ENCODE measurements at places on chromosomes 12 and 14.

- no peak for DNase-seq
These were observed 102.2 kb downstream of the TMX1 start for GRCh38 chr14:51342226-51342625.

- DNase-seq: no peak
These were observed 233.8 kb downstream of the DACT1 start for GRCh38 chr14:58871573-58871972.

GRCh38 chr12:49030714-49031572 lies 12.4 kb upstream of the PRKAG1 start:
- DNase-seq: no peak

- no peak for DNase-seq
These were observed 1014.1 kb downstream of the TMTC2 start for GRCh38 chr12:83700838-83701237.

- no peak for DNase-seq
These were observed 16.4 kb upstream of the LMO3 start for GRCh38 chr12:16622338-16622737.

GRCh38 chr14:51472881-51473280 lies 178.8 kb upstream of the FRMD6 start:
- DNase-seq: no peak

GRCh38 chr14:69242311-69243224 lies 17.4 kb upstream of the GALNT16 start:
- peak; percentile 63 for DNase-seq

DNA sequence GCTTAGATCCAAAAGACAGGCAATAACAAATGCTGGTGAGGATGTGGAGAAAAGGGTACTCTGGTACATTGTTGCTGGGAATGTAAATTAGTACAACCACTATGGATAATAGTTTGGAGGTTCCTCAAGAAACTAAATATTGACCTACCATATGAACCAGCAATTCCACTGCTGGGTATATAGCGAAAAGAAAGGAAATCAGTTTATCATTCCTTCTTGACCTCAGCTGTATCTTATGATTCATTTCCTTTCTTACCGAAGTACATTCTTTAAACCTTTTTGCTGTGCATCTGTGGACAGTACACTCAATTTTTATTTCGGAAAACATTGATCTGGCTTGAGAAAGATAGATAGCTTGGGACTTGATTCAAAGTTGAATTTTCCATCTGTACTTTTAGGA lies 183.2 kb upstream of the LRFN5 start:
- DNase-seq: no peak

- no peak for DNase-seq
These were observed 210.1 kb downstream of the RGS6 start for GRCh38 chr14:72142328-72142727.

- no peak for DNase-seq
These were observed 253.7 kb downstream of the SLC6A15 start for GRCh38 chr12:84658877-84659276.

DNA sequence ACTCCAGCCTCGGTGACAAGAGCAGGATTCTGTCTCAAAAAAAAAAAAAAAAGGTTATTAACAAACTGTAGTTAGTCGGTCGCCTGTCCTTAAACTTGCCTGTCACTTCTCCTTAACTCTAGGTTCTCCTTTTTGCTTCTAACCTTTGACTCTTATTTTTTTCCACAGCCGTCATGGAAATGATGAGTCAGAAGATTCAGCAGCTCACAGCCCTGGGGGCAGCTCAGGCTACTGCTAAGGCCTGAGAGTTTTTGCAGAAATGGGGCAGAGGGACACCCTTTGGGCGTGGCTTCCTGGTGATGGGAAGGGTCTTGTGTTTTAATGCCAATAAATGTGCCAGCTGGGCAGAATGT lies 418 bp upstream of the MYG1 start:
- no peak for DNase-seq

- DNase-seq: no peak
These were observed 321.5 kb downstream of the PCNX1 start for GRCh38 chr14:71228711-71229110.

DNA sequence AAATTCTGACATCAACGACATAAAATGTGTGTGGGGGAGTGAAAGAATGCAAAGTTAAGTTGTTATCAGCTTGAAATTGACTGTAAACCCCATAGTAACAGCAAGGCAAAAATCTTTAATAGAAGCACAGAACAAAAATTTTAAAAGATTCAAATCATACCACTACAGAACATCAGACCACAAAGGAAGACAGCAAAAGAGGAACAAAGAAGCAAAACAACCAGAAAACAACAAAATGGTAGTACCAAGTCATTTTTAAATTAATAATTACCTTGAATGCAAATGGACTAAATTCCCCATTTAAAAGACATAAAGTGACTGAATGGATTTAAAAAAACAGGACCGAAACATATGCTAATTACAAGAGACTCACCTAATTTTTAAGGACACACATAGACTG lies 31.3 kb downstream of the A2M start:
- DNase-seq: no peak

DNA sequence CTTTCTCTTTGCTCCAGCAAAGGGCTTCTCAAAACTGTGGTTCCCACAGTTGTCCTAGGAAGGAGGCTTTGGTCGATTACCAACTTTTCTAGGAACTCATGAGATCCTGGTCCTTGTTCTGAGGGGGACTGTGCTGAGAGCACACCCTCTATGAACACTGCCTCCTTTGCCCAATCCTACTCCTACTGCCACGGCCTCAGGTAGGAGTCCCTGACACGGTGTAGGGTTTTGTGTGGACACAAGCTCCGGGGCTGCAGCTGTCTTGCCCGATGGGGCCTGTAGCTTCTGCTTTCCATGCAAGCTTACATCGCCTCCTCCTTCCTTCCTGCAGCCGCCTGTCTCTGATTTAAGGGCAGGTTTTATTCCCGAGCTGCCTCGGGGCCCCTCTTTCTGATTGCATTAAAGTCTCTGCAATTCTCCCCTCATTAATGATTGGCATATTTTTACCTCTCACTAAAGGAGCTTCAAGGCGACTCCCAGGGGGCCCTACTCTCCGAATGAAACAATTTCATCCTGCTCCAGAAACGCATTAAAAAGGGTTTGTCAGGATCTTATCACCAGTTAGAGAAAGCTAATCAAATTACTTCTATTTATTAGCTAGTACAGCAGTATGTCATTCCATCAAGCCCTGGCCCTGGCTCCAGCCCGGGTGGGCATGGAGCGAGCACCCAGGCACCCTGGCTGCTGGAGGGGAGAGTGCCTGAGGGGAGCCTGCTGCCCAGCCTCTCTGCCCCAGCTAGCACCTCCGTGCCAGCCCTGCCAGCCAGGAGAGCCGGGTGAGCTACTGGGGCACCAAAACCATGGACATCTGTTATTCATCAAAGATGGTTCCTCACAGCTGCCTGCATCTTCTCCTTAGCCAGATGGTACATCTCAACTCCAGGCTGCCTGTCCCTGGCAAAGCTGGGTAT lies 38.0 kb upstream of the ESRRB start:
- DNase-seq: no peak

DNA sequence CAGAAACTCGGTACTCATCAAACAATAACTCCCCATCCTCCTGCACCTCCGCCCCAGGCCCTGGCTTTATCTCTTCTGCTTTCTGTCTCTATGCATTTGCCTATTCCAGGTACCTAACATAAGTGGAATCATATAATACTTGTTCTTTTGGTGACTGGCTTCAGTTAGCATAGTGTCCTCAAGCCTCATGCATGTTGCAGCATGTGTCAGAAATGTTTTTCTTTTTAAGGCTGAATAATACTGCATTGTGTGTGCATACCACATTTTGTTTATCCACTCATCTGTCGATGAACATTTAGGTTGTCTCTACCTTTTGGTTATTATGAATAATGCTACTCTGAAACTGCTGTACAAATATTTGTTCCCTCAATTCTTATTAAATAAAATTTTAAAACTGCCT lies 117.1 kb downstream of the KICS2 start:
- no peak for DNase-seq

DNA sequence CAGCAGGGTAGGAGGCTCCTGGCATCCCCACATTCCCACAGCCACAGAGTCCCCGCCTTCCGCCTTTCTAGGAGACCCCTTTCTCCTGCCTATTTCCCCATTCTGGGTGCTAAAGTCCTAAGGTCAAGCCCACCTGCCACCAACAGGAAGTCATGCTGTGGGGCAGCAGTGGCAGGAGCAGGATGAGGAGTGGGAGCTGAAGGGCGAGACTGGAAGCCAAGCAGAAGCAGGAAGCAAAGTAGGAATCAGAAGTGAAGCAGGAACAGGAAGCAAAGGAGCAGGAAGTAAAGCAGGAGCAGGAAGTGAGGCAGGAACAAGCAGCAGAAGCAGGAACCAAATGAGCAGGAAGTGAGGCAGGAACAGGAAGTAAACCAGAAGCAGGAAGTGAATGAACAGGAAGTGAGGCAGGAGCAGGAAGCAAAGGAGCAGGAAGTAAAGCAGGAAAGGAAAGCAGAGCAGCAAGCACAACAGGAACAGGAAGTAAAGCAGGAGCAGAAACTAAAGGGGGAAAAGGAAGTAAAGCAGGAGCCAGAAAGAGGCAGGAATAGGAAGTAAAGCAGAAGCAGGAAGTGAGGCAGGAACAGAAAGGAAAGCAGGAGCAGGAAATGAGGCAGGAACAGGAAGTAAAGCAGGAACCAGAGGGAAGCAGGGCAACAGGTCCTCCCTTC lies 38.3 kb upstream of the RIMBP2 start:
- DNase-seq: no peak

DNA sequence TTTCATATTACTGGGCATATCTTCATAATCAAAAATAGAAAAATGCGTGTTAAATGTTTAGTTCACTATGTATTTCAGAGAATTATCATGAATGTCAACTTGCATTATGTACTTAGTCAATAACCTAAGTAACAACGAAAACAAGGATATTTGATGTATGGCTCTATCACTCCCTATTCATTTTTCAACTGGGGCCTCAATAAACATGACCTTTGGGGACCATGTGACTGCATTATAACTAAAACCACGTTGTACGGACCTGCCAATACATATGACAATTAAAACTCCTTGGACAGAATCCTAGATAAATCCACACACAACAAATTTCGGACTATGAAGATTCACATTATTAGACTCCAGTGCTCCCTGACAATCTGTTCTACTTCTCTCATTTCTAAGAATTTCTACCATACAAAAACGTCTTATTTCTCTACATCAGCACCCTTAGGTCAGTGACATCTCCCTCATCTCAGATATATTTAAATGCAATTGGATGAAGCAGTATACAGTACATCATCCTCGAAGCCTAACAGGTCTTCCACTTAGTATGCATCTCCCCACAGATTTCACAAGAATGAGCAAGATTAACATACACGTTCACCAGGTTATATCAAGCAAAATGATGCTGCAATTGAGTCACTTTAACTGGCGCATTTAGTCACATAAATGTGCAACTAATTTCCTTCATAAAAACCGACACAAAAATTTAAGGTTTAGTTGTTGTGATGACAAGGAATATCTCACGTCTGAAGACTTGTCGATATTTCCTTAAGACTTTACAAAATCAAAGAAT lies 1.5 kb downstream of the UBE2N start:
- DNase-seq: no peak

GRCh38 chr12:121580959-121581685 lies at the start of gene KDM2B:
TSS of gene KDM2B (minus strand) at chr12:121581023. CDS start at chr12:121580911, 112 bp downstream.
- DNase-seq: peak; percentile 54

DNA sequence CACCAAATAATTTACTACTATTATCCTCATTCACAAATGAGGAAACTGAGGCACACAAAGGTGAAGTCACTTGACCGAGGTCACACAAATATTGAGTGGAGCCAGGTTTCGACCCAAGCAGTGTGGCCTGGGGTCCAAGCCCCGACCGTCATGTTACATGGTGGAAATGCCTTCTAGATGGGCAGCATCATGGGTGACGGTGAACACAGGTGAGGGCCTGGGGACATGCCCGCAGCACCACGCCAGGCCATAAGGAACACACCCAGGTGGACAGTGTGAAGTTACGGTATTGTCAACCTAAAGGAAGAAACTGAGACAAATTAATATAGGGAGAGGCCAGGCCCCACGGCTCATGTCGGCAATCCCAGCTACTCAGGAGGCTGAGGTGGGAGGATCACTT lies 35.3 kb upstream of the DYNC1H1 start:
- no peak for DNase-seq

- no peak for DNase-seq
These were observed 29.9 kb downstream of the JAG2 start for GRCh38 chr14:105138551-105139111.
